ENCODE measurements at places on chromosomes 2 and 18.

GRCh38 chr2:12054956-12055618 is 308.7 kb downstream of the LPIN1 start:
- DNase-seq = no peak

GRCh38 chr2:163686289-163686688 is 49.5 kb downstream of the FIGN start:
- no peak for DNase-seq

- no peak for DNase-seq
Observed at GRCh38 chr2:36373149-36373926, 17.8 kb downstream of the CRIM1 start.

GRCh38 chr2:202353430-202353829 is 22.7 kb upstream of the BMPR2 start:
- no peak for DNase-seq

- no peak for DNase-seq
Observed at GRCh38 chr2:181164699-181165098, 184.3 kb downstream of the UBE2E3 start.

- no peak for DNase-seq
Observed at GRCh38 chr2:219527076-219527394, 12.8 kb downstream of the ASIC4 start.

GRCh38 chr2:24881623-24882022 is 38.4 kb downstream of the ADCY3 start:
- peak; percentile 60 for DNase-seq

DNA sequence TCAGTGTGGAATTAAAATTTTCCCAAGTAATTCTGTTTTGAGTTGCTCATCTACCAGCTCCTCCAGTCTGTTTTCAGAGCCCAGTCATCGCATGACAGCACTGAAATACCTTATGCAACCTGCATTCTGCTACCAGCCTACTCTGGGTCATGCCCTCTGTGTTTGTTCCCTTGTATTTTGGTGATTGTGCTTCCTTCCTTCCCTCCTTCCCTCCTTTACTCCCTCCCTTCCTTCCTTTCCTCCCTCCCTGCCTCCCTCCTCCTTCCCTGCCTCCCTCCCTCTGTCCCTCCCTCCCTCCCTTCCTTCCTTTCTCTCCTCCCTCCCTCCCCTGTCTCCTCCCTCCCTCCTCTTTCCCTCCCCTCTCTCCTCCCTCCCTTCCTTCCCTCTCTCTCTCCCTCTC is 289.6 kb downstream of the CDH2 start:
- no peak for DNase-seq

GRCh38 chr2:216287251-216287650 is 85.0 kb downstream of the MARCHF4 start:
- no peak for DNase-seq

- DNase-seq = no peak
Observed at GRCh38 chr2:27765621-27766286, 5.8 kb upstream of the MRPL33 start.

- no peak for DNase-seq
Observed at GRCh38 chr18:8349608-8350323, 259.5 kb upstream of the RAB12 start.

GRCh38 chr2:127043367-127044164 is 63.4 kb downstream of the BIN1 start:
- peak; percentile 62 for DNase-seq

GRCh38 chr2:124258140-124258880 is 233.2 kb downstream of the CNTNAP5 start:
- DNase-seq = no peak

DNA sequence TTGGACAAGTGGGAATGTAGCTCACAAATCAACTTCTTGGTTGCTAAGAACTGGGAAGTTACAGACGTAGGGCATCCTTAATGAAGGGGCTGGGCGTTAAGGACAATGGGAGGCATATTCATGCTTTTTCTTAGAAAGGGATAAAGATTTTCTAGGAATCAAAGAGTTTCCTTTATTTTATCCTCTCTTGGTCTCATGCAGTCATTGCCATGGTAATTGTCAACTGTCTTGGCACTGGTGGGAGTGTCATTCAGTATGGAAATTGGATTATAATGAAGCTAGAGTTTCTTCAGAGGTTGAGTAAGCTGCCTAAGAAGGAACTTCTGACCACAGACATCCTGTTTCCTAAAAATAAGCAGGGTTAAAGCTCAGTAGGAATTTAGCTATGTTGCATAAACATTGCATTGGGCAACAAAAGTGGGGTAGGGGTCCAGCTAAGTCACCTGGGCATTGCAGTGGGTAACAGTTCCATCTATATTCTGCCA is 114.0 kb downstream of the LYPD6B start:
- DNase-seq = no peak

- DNase-seq = no peak
Observed at GRCh38 chr2:185899366-185899765, 160.8 kb downstream of the FSIP2 start.

DNA sequence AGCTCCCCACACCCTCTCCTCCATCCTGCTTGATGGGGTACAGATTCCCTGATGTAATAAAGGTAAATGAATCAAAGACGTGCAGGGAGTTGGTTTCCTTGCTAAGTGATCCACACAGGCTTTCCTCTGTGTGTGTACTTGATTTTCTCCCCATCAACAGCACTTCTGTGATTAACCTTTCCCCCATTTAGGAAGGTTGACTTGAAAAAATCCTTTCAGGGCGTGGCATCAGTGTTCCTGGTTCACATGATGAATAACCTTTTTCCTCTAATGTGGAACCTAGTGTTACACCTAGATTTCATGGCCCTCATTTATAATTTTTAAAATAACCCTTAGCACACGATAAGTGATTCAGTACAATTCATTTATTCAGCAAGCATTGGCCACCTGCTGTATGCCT is 115.0 kb downstream of the ICA1L start:
- DNase-seq = no peak

GRCh38 chr2:193276560-193276959 is 1081.8 kb upstream of the TMEFF2 start:
- no peak for DNase-seq
